GM23248 (cell line): ENCODE measurements at places on chromosomes 11 and 22. TPM values are rescaled to one million over a fixed set of nuclear protein-coding genes. Genes with fewer than 3 reads are reported as not detected.

DNA sequence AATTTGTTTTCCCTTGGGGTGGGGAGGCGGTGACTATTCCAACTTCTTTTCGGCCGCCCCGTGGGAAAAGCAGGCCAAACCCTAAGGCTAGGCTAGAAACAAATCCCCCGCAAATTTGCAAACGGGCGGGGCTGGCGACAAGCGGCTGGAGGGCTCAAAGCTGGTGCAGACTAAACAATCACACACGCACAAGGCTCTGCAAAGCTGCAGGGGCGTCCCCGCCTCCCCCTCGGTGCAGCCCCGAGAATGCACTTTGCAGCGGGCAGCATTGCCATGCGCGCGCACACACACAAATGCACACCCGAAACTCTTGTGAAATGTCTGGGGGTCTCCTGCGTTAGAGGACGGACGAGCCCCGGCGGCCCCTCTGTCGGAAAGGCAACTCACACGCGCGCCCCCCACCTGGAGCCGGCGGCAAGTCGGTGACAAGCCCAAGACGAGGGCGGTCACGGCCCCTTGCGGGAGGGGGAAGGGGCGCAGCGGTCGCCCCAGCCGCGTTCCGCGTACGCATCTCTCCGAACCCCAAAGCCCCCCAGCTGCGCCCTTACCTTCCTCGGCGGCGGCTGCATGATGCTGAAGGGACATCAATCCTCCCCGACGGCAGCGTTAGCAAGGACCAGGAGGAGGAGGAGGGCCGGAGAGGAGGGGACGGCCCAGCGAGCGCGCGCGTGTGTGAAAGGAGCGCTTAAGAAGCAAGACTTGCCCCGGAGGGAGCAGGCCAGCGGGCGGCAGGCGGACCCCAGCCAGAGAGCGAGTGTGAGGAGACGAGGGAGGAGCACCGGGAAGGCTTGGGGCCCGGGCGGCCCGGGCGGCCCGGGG lies 600 bp downstream of the FCHSD2 start:
- peak; percentile 76 for DNase-seq

DNA sequence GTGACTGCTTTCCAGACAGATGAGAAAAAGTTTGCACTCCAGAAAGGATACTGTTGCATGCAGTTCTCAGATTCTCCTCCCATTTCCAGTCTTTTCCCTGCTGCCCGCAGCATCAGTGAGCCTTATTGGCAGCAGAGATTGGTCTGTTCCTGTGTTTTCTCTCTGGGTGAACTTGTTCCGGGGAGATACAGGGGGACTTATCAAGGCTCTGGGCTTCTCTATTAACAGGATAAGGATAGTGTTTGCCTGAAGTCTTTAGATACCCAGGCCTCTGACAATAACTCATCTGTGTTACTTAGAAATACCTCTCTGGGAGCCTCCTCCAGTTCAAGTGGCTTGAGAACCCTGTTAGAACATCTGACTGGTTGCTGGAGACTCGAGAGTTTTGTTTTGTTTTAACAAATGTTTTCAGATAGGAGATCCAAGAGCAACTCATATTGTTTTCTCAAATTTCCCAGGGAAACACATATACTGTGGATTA lies 154.7 kb downstream of the BLID start:
- DNase-seq: peak; percentile 49

Gene RAB6A
- polyA plus RNA-seq: 145 and 151 TPM in 2 replicates

DNA sequence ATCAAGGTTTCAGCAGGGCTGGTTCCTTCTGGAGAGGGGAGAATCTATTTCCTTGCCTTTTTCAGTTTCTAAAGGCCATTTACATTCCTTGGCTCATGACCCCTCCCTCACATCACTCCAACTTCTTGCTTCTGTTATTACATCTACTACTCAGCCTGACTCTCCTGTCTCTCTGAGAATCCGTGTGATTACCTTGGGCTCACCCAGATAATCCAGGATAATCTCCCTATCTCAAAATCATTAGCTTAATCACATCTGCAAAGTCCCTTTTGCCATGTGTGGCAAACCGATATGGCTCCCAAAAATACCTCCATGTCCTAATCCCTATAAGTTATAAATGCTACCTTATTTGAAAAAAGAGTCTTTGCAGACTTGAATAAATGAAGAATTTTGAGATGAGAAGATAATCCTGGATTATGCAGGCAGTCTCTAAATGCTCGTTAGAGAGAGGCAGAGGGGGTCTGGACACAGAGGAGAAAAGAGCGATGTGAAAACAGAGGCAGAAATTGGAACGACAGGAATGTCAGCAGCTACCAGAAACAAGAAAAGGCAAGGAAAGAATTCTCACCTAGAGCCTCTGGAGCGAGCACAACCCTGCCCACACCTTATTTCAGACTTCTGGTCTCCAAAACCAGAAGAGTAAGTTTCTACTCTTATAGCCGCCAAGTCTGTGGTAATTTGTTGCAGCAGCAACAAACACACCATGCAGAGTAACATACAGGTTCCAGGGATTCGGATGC lies 23.6 kb upstream of the ARHGAP32 start:
- DNase-seq: no peak

DNA sequence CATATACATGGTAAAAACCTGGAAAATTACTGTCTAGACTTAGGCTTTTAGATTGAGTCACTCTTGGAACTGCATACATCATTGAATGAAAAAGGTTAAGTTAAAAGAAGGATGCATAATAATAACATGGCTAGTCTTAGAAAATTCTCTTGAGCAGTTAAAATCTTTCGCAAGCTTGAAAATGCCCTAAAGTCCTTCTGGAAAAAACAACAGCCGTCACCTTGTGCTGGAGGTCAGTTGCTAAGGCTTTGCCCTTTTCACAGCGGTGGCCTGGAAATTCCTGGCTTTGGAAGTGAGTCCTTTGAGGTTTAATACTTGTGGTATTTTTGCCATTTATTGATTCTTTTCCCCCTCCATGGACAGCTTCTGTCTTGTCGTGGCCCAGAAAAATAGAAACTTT lies 17.4 kb upstream of the FBLN1 start:
- no peak for DNase-seq

Gene LRRC10B
- not detected in 2 replicates for polyA plus RNA-seq

GRCh38 chr11:114207096-114207495 lies 89.1 kb upstream of the NNMT start:
- DNase-seq: no peak

Gene MADD
- polyA plus RNA-seq: 8.6 and 9.9 TPM in 2 replicates

Gene FSHB
- not detected in 2 replicates for polyA plus RNA-seq

Gene TEX54
- polyA plus RNA-seq: 0.44 TPM in 1 of 2 replicates, not detected in the other

DNA sequence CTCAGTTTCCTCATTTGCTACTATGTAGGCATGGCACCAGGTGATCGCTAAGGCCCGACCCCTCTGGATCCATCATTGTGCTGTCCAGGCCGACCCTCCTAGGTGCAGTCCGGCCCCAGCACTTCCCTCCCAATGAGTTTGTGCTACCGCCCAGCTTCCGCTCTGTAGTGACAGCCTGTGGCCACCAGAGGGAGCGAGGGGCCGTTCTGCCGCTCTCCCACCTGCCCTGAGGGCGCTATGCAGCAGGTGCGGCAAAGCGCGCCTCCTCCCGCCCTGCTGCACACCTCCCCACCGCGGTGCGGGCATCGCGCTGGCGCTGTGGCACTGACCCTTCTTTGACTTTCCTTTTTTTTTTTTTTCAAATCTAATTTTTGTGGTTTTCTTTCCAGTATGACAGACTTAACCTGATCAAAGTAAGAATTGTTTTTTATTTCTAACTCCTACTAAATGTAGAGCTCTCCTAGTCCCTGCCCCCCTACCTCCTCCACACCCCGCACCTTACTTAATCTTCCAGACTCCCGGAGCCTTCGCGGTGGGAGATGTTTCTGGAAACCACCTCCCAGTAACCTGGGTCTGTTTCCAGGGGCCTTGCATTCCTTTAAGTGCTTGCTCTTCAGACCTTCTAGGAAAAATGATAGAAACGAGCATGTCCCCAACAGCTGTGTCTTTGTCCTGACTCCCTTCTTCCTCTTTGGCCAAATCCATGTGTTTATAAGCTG lies 73.7 kb downstream of the SCN3B start:
- DNase-seq: peak; percentile 68

DNA sequence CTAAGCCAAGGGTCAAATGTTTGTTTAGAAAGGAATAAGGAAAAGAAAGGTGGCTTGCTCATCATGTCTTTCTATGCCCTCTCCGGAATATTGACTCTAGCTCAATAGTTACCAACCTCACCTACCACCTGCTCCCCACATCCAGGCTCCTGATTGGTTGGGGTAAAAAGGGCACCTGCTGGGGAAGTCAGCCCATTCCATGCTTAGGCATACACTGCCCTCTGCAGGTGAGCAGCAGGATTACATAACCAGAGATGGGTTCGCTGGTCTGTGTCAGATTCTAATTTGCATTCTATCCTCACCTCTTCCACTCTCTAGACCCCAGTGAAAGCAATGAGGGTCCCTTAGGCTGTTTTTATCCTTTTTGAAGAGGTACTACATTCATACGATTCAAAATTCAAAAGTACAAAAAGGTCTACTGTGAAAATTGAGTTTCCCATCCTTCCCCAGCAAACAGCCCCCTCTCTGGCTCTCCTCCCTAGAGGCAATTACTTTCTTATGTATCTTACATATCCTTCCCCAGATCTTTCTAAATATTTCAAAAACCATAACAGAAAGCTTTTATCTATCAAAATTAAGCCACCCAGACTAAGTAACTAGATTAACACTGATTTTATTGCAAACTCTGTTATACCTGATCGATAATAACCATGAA lies 98.0 kb upstream of the ASPHD2 start:
- DNase-seq: peak; percentile 60

DNA sequence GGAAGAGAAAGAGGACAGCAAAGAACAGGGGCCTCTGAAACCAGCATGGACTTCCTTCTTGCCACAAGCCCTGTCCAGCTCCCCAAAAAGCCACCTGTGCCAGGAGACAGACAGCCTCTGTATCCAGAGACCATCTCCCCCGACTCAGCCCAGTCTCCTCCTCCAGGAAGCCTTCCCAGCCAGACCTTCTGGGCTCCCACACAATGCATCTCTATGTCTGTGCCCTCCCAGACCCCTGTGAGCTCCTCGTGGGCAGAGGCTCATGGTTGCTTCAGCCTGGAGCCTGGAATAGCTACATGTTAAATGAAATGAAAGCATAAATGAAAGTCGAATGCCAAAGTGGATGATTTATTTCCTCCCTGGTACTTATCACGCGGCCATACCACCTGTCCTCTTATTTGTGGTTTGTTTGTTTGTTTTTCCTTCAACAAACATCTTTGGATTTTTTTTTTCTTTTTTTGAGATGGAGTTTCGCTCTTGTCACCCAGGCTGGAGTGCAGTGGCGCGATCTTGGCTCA lies 7.3 kb upstream of the ARAP1 start:
- no peak for DNase-seq

Gene OR8G5
- not detected in 2 replicates for polyA plus RNA-seq

DNA sequence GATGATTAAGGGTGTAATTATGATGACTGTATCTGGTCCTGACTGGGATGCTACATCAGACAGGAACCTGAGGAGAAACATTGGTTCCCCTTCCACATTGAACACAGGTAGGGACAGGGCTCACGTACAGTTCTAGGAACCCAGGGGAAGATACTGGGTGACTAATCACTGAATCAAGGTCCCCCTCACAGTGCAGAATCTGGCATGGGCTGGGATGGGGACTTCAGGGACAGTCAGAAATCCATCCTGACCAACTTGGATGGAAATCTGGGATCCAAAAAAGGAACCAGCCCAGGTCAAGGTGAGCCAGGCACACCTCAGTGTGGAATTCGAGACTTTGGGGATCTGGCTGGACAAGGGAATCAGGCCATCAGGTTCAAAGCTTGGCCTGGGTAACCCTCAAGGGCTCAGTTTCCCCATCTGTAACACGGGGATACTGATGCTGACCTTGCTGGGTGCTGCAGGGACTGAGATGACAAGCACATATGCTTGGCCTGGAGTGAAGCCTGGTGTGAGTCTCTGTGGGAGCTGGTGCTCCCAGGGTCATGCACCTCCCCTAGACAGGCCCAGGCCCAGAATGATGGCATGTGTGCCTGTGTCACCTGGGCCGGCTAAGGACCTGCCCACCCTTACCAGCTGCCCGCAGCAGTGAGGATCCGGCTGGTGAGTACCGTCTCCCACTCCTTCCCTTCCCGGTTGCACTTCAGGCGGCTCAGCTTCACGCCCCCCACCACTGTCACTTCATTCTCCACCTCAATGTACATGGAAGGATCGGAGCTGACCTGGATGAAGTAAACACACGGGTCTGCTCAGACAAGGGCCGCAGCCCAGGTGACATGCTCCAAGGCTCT lies 67.4 kb upstream of the CLTCL1 start:
- no peak for DNase-seq

GRCh38 chr11:124285610-124286344 lies 28.0 kb downstream of the OR8D1 start:
- peak; percentile 75 for DNase-seq

GRCh38 chr11:13143486-13144297 lies 133.9 kb upstream of the BMAL1 start:
- peak; percentile 29 for DNase-seq

Gene SYT12
- 0.75 and 1.9 TPM in 2 replicates for polyA plus RNA-seq

- no peak for DNase-seq
Measured at GRCh38 chr22:29872144-29872893, 10.7 kb upstream of the MTMR3 start.

GRCh38 chr11:79336797-79337517 lies 103.9 kb downstream of the TENM4 start:
- no peak for DNase-seq

DNA sequence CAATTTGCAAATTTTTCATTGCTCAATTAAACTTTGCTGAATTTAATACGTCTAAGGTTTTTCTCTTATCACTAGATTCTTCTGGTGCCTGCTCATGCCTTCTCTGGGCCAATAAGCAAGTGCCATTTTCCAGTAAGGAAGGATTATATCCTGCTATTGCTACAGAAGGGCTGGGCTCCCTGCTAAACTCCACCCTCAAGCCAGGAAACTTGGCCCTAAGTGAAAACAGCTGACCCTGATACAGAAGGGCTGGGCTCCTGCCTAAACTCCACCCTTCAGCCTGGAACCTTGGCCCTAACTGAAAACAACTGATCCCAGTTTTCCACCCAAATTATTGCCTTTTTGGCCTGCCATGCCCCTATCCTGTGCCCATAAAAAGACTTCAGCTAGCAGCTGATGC lies 385.3 kb downstream of the DYNC2H1 start:
- DNase-seq: peak; percentile 33

- DNase-seq: no peak
Measured at GRCh38 chr11:119419834-119420492, 3.0 kb downstream of the THY1 start.

- no peak for DNase-seq
Measured at GRCh38 chr11:11586465-11586864, 35.3 kb downstream of the GALNT18 start.

- DNase-seq: no peak
Measured at GRCh38 chr11:18743900-18744514, 18.0 kb upstream of the IGSF22 start.

DNA sequence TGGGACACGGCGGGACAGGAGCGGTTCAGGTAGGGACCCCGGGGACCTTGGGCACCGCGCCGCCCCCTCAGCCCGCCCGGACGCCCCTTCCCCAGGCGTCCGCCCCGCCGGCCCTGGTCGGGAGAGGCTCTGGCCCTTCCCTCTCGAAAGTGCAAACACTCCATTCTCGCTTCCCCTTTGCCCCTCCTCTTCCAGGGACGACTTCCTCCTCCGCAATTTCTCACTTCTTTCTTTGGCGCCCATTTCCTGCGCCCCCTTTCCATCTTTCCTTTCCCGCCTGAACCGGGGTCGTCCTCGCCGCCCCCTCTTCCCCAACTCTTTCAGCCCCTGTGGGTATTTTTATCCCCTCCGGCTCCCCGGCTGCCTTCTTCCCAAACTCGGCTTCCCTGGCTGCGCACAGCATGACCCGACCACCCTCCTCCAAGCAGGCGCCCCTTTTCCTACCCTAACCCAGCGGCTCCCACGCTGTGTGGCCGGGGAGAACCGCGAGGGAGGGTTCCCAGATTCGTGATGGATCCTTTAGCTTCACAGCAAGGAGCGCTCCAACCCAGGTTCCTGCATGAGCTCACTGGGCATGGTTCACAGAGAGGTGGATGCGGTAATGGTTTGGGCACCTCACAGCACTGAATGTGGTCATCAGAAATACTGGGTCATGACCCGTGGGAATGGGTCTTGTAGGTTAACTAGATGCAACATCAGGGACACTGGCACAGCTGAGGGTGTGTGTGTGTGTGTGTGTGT lies 689 bp downstream of the RAB39A start:
- no peak for DNase-seq
